ENCODE measurements at places on chromosomes 13 and 19.

DNA sequence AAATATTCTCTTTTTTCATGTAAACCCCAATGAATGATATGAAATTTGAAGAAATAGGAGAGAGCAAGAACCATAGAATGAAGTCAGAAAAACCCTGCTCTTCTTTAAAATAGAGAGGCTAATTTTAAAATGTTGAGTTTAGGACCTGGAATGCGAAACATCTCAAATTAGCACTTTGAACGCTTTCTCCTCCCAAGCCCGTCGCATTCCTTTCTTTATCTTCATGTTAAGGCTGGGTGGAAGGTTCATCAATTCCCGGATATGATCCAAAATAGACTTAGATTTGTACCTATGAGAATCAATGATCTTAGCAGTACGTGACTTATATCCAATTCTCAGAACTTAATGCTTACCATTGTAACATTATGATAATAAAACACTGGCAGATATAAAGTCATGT, 24.1 kb upstream of the LGALS16 start:
- no peak for ATAC-seq

- ATAC-seq = no peak
Observed at GRCh38 chr13:83214452-83214851, 667.8 kb downstream of the SLITRK1 start.

GRCh38 chr13:28582225-28582891, 76.6 kb upstream of the POMP start:
- peak; percentile 84 for ATAC-seq

DNA sequence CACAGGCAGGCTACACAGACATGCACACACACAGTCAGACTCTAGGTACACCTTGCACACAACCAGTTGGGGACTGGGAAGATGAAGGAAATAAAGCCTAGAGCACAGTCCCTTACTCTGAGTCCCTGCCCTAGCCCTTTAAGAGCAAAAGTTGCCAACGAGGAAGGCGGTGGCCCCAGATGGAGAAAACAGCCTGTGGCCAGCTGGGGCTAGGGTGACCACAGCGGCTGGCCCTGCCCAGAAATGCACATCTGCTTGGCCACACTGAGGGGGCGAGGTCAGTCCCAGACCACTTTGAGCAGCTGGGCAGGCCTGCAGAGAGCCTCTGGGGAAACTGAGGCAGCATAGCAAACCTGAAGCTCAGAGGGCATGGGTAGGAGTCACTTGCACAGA, 52.3 kb downstream of the PTPRS start:
- ATAC-seq = no peak

DNA sequence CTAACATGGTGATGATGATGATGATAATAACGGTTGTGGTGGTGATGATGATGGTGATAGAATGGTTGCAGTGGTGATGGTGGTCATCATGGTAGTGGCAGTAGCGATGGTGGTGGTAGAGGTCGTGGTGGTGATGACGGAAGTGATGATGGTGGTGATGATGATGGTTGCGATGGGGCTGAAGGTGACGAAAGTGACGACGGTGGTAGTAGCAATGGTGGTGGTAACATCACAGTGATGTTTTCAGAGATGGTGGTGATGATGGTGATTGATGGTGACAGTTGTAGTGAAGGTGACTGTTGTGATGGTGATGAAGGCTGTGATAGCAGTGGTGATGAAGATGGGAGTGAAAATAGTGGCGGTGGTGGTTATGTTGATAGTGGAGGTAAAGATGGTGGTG, 3.6 kb upstream of the ADGRE3 start:
- peak; percentile 13 for ATAC-seq

GRCh38 chr13:46712524-46712923, 84.4 kb downstream of the ESD start:
- no peak for ATAC-seq

- ATAC-seq = no peak
Observed at GRCh38 chr19:53332484-53332883, 1.1 kb upstream of the ZNF845 start.

GRCh38 chr19:7925171-7925851, 624 bp downstream of the CTXN1 start:
- peak; percentile 14 for ATAC-seq

- ATAC-seq = no peak
Observed at GRCh38 chr19:51354103-51354741, 12.0 kb downstream of the ETFB start.

GRCh38 chr13:101706651-101707050, 254.2 kb downstream of the ITGBL1 start:
- peak; percentile 60 for ATAC-seq

DNA sequence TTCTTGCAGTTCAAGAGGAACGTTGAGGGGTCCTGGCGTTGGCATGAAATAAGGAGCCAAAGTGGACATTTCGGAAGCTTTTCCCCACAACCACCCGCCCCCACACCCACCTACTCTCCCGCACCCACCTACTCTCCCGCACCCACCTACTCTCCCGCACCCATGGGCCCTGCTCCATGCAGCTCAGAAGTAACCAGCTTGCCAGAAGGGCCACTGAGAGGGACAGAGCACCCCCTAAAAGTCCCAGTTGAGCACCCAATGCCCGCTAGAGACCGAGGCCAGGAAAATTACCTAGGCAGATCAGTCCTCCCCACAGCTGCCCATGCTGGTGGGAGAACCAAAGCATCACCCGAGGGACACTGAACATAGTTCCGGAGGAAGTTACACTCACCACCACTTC, 11.8 kb downstream of the VSTM2B start:
- ATAC-seq = no peak

GRCh38 chr19:51142119-51142518, at the start of gene SIGLEC7:
Gene SIGLEC7, plus strand, starts transcription at chr19:51142301. Its CDS starts 69 bp downstream, at chr19:51142370.
- ATAC-seq = no peak

DNA sequence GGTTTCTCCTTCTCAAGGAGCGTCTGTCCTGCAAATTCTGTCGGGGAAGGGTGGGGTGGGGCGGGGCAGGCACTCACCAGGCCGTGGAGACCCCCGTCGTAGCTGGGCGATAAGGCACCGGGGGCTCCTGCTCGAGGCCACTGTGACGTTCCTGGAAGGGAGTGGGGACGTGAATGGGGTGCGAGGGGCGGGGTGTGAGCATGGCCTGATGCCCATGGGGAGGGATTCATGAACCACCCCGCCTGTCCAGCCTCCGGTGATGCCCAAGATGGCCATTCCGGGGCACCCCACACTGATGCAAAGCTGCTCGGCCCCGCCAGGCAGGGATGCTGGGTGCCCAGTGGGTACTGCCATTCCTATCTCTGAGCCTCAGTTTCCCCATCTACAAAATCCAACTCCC, 14.4 kb upstream of the UQCR11 start:
- ATAC-seq = no peak

DNA sequence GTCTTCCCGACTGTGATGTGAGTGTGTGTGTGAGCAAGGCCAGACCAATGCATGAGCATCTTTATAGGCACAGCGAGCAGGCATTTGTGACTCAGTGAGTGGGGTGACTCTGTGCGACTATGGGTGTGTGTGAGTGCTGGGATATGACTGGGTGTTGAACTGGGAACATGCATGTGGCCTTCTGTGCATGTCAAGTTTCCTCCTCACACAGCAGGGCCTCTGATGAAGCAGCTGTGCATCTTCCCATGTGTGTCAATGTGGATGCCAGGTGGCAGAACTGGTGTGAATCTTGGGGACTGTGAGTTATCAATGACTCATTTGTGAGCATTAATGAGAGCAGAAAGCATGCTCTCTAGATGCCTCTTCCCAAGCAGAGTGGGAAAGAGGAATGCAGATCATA, 12.1 kb upstream of the LGALS14 start:
- peak; percentile 60 for ATAC-seq

- no peak for ATAC-seq
Observed at GRCh38 chr19:36379510-36379819, 464 bp upstream of the ZFP14 start.

GRCh38 chr13:44848920-44849676, 140.2 kb downstream of the NUFIP1 start:
- no peak for ATAC-seq

GRCh38 chr13:69603144-69603853, 504.3 kb upstream of the ATXN8OS start:
- ATAC-seq = no peak

DNA sequence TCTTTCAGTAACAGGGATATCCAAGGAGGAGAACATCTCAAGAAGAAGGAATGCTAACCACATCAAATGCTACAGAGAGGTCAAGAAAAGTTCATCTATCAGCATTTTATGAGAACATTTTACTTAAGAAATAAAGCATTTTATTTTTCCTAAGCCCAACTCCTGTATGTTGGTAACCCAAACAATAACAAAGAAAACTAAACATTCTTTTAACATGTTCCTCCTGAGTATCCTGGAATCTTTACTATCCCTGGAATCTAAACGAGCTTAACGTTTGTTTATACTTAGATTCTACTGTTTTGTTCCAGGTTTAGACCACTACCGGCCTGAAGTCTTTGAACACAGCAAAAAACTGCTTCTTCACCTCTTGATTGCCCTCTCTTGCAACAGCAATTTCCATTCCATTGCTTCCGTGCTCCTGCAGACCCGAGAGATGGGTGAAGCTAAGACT, 89.7 kb downstream of the ZAR1L start:
- ATAC-seq = no peak
